ENCODE measurements at places on chromosomes 16 and 17.

DNA sequence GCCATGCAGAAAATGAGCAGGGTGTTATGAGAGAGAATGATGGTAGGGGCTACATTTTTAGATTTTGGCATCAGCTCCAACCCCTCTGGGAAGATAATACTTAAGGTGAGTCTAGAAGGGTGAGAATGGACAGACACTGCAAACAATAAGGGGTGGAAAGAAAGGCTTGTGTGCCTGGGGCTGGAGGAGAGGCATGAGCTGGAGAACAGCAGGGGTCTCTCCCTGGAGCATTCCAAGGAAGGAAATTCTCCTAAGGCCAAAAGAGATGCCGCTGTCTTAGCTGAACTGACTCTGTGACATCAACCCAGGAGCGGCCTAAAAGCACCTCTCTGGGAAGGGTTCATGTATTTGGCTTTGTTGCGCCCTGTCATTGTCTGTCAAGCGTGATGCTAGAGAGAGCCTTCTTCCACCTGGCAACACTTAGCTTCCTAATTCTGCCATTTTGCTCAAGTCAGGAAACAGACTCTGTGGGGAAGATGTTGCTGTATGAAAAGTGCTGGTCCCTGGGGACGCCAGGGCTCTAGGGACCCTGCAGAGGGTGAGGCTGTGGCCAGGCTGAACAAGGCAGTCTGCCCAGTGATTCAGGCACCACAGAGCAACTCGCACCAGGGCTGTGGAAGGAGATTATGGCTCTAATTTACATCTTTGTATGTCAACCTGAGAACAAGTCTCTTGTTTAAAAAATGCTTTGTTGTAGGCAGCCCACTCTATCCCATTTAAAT, 225.7 kb downstream of the CBLN1 start:
- DNase-seq = no peak

GRCh38 chr16:76277460-76278030, 344 bp downstream of the CNTNAP4 start:
- DNase-seq = no peak

DNA sequence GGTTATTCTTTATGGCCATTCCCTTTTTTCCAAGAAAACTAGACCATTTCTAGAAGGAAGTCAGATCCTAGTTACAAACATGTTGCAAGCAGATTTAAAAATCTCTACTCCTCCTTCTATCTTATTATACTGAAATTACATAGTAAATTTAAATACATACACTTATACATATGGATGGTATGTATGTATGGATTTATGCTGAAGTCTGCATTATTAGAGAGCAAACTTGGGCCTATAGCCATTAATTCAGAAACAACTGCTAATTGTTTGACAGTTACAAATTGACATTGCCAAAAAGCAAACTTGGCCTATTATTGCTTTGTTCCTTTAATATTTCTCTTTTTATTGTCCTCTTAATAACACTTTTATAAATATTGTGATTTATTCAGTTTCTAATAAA, 67.1 kb downstream of the NFAT5 start:
- DNase-seq = no peak

- DNase-seq = no peak
Observed at GRCh38 chr17:29357821-29358232, 32.3 kb upstream of the TAOK1 start.

GRCh38 chr17:12659500-12659899, 6.2 kb upstream of the MYOCD start:
- no peak for DNase-seq

DNA sequence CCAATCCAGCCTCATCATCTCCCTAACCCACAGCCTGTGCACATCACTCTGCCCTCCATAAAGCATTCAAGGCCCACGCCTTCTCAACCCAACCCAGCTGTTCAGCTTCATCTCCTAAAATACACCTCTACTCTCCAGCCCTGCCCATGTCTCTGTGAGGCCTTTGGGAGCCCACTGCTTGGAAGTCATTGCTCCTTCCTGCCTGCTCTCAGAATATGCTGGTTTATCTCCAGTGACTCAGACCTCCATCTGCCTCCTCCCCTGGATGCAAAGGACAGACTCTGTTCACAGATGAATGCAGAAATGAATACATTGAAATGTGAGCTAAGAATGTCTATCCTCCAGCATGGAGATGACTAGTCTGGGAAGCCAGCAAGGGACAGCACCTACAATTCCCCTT, 19.0 kb downstream of the KCNG4 start:
- no peak for DNase-seq

Measured in activated CD4-positive, alpha-beta T cell treated with anti-CD3 and anti-CD28 coated beads for 4 hours (primary cell).